ENCODE measurements at places on chromosomes 12 and 14.

- DNase-seq: peak; percentile 73
Measured at GRCh38 chr12:11633968-11634367, 15.5 kb upstream of the ETV6 start.

DNA sequence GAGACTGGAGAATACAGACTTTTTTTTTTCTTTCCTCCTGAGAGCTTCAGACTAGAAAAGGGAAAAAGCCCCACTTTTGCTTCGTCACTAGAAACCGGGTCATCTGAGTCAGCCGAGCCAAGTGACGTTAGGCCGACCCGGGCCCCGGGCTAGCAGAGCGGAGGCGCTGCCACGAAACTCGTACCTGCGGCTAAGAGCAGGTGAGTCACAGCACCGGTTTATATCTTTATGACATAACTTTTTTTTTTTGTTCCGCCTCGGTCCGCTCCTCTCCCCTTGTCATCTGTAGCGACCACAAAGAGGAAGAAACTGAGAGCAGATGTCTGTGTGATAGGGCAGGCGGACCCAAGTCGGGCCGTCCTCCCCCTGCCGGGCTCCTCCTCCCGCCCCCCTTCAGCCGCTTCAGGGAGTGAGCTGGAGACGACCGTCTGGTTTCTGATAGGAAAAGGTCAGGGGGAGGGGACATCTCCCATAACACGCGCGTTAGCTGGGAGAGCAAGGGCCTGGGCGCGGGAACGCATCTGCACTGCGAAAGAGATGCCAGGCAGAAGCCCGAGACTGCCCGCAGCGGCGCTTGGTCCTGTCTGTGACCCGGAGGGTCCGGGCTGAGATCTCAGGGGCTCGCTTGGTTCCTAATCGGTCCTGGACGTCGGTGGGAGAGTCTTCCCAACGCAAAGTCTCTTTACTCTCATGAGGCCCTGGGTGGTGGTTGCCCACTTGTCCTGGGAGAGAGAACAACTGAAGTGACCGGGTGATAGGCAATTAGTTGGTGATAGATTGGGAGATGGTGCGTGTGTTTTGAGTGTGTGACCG is 586 bp downstream of the TTC6 start:
- no peak for DNase-seq

GRCh38 chr12:131725503-131725902 is 14.6 kb downstream of the SFSWAP start:
- DNase-seq: no peak

DNA sequence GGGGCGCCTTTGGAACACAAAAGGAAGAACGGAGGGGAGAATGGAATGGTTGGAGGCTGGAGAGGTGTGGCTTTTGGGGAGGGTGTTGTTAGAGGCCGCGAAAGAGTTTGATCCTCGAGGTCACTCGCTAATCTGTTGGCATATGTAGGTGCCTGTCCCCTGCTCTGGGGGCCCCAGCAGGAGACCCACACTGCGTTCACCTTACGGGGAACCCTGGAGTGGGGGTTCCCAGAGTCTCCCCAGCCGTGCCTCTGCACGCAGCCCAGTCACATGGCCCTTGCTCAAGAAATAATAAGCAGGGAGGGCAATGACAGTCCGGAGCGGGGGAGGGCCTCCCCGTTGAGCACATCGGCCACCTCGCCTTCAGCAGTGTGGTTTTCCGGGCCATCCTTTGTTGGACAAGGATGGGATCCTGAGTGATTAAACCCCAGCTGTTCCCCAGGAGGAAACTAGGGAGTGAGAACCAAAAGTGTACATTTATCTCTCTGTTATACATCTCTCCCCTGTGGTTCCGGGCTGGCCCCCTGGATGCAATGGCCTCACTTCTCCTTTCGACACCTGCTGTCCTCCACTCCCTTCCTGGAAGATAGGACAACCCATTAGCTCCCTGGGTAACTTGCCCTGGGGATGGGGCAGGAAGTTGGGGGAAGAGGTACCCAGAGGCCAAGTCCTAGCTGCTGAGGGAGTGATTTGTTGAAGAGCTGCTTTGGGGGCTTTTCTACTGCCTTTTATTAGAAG is 1.3 kb downstream of the PLEKHG3 start:
- DNase-seq: no peak

GRCh38 chr12:31406345-31406744 is 80.4 kb upstream of the SINHCAF start:
- DNase-seq: no peak

DNA sequence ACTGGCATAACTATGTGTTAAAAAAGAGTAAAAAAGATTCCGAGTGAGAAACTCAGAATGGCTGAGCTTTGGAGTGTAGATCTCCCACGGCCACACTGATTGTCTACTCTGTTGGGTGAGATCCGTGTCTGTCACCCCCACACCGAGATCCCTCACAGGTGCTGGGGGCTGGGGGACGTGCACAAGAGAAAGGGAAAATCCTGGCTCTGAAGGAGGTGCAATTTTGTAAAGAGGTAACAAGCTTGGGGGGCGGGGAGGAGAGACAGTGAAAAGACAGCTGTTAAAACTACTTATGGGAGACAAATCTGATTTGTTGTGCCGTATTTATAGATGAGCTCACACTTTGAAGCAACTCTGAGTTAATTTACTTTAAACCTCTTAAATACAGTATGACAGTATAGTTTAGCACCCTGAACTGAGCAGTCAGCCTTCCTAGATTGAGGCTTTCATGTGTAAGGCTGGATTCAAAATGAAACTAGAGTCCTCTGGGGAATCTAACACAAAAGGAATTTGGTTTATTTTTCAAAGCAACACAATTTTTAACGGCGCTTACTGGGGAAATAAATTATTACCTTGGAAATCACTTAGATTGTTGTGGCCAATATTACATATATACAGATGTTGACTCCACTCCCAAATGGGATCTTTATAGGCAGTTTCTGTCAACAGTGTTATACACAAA is 167.4 kb upstream of the RGS6 start:
- no peak for DNase-seq

- no peak for DNase-seq
Measured at GRCh38 chr12:55626154-55626553, 10.5 kb upstream of the OR10P1 start.

DNA sequence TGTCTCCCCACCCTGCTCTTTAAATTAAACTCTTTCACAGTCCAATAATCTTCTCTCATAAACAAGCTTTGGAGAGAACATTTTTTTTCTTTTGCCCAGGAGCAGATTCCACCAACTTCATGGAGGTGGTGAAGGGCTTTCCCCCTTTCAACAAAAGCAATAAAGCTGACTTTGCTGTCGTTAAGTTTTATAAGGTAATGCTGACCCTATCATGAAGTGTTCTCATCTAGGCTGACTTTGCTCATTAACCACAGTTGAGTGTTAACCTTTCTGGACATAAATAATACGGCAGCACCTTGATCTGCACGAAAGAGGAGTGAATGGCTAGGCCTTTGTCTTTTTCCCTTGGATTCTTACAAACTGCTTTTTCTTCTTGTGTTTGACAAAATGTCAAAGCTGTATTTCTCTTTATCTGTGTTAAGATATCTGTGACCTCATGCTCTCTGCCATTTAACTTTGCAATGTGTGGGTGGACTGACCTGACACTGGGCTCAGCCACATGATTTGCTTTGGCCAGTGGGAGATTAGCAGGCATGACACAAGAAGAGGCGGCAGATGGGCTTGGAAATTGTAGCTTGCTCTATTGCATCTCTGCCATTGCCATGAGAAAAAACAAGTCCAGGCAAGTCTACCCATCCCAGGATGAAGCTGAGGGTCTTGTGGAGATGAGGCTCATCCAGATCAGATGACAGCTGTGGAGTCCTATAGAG is 470.9 kb upstream of the CCDC196 start:
- DNase-seq: no peak

GRCh38 chr12:24045816-24046257 is 96.4 kb upstream of the SOX5 start:
- no peak for DNase-seq

DNA sequence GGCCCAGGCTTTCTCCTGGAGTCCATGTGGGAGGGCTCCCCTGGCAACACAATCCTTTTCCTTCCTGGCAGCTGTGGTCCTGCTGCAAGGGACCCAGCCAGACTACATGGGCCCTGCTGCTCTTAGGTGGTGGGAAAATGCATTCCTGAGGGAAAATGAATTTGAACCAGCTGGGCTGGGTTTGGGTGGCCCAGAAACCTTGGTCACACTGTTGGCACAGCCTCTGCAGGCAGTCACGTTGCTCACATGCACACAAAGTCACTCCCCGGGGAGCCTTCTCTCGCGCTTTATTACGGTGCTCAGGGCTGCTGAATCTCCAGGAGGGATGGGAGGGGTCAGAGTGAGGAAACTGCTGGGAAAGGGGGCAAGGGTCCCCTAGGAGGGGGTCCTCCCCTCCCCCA is 17.2 kb downstream of the PLEKHG3 start:
- DNase-seq: peak; percentile 83

- no peak for DNase-seq
Measured at GRCh38 chr12:50840809-50841487, 1.8 kb upstream of the TMPRSS12 start.

GRCh38 chr14:74459976-74460375 is 33.1 kb downstream of the NPC2 start:
- DNase-seq: no peak

- no peak for DNase-seq
Measured at GRCh38 chr14:96042248-96042930, 3.2 kb downstream of the C14orf132 start.

DNA sequence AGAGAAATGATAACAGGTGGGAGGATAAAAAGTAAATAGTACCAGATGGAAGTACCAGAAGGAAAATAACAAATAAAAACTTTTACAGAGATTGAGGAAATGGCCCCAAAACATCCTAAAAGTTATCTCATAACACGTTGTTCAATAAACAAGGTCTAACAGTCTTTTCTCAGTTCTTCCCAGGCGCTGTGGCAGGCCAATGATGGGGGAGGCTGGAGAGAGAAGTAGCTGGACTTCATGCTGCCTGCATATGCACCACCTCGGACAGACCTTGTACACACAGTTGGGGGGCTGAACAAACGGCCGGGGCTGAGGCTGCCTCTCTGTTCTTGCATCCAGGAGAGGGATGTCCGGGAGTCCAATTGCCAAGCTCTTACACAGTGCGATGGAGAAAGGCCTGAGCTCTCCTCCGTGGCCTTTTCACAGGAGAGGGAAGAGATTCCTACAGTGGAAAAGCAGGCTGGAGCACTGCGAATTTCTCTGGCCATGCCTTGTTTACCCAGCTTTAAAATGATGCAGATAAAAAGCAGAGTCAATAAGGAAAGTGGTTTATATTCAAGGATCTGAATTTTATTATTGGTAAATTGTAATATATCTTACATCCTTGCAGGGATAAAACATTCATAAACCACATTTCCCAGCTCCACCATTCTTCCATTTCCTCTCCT is 109.8 kb downstream of the PHLDA1 start:
- DNase-seq: no peak

- DNase-seq: no peak
Measured at GRCh38 chr12:48219631-48220030, 16.5 kb upstream of the OR10AD1 start.

- DNase-seq: no peak
Measured at GRCh38 chr14:54425068-54425467, 16.1 kb downstream of the CNIH1 start.

- DNase-seq: no peak
Measured at GRCh38 chr14:20823859-20824258, 21.2 kb upstream of the RNASE1 start.

DNA sequence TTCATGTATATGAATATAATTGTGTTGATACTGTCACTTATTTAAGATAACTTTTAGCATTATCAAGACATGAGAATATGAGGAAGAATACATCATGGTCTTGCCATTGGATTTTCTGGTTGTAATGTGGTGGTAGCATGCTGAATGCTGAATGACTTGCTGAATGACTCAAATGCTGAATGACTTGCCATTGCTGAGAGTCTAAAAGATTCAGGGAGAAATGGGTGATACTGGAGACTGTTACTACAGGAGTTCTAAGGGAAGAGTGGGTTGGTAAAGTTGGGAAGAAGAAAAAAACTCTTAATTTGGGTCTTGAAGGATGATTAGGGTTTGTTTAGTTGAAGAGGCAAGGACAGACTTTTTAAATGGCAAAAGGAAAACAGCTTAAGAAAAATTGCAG is 72.1 kb upstream of the MANSC4 start:
- DNase-seq: no peak

DNA sequence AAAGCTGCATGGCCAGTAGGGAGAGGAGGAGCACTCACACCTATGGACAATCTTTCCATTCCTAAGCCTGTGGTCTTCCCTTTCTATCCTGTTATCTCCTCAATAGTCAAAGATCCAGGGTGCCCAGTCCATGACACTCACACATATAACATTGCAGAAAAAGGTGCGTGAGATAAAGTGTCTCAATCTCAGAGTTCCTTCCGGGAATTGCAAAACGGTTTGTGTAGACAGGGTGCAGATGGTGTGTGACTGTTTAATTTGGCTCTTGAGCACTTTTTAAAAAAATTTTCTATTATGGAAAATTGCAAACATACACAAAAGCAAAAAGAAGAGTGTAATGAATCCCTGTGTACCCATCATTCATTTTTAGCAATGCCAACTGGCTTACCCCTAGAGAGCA is 1493.6 kb downstream of the AACS start:
- DNase-seq: no peak

- DNase-seq: no peak
Measured at GRCh38 chr12:2225696-2226095, 172.9 kb downstream of the CACNA1C start.

DNA sequence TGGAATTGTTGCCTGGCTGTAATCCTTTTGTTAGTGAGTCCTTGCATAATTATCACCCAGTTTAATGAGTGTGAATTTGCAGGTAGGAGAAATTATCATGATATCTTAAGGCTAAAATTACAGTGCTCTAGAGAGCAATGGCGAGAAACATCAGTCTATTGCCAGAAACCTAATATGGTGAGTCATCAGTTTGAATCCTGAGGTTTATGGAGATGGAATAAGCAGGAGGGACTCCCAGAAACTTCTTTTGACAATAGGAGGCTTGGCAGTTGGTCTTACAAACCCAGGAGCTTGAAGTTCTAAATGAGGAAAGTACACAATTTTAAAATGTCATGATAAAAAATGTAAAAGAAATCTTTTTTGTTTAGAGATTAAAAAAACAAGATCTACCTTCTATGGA is 31.5 kb upstream of the CRADD start:
- DNase-seq: no peak

- DNase-seq: no peak
Measured at GRCh38 chr12:116159175-116159574, 118.3 kb downstream of the MED13L start.
